ENCODE measurements at places on chromosomes 1 and 21.

DNA sequence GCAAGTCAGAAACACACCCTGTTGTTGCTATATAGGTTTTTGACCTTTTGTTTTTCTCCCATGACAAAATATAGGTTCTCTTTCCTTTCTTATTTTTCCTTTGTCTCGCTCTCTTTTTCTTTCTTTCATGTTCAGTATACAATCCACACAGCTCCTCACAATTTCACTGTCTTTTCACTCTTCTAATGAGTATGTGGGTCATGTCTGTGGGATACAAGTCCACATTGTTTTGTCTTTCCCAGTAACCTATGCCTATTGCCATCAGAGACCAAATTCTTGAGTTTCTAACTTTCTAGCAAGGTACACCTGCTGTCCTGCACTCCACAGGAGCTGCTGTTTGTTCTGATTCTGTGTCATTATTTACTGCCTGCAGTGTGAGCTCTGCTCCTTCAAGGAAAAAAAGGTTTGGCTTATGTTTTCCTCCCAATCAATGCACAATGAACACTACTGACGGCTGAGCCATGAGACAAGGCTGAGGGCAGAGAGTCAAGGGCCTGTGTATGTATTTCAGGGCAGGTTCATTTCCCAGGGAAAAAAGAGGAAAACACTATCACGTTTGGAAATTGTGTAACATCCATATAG is 453.8 kb downstream of the NEGR1 start:
- no peak for DNase-seq

GRCh38 chr1:110237386-110238152 is 27.5 kb downstream of the KCNC4 start:
- DNase-seq: no peak

DNA sequence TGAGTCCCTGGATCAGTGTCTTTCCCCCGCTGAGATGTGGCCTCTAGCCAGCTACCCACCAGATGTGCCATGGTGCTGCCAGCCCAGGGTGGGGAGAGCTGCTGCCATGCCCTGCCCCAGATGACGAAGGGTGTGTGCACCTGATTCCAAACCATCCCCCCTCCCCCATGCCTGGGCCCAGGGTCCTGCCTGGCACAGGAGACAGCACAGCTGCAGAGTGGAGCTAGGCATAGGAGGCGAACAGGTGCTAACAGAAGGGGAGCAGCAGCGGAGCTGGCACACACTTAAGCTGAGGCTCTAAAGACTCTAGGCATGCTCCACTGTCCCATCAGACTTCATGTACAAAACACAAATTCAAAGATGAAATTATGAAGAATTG is 9.0 kb upstream of the LDLRAP1 start:
- no peak for DNase-seq

- DNase-seq: no peak
These were observed 43.1 kb upstream of the BCL10 start for GRCh38 chr1:85319491-85319890.

DNA sequence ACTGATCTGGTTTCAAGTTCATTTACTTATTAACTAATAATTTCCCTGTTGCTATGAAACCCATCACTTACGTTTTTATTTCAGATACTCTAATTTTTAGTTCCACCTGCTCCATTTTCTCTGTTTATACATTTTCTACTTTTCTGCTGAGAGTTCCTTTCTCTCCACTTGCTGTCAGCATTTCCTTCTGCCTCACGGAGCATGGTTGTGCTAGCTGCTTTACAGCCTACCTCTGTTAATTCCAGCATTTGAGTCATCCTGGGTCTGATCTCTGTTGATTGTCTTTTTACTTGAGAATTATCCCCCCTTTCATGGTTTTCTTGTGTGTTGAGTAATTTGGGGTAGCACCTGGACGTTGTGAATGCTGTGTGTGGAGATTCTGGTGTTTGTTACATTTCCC is 373.2 kb upstream of the C1orf174 start:
- DNase-seq: no peak

DNA sequence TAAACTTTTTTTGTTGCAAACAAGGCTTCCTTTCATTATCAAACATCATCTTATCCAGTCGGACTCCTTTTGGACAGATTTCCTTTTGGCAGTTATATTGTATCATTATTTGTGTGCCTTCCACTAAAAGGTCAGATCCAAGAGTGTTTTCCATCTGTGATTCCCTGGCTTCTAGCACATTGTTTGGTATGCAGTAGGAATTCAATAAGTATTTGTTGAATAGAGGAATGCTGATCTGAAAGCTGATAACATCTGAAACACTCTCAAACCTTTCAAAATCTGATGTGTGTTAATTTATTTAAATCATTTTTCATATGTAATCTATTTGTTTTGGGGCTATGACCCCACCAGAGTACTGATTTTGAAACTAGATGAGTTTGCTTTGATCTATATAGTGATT is 39.0 kb downstream of the NDC1 start:
- no peak for DNase-seq
